ENCODE measurements at places on chromosomes 11 and 22. TPM values are rescaled to one million over a fixed set of nuclear protein-coding genes. Genes with fewer than 3 reads are reported as not detected.

HTR3B gene
- 0.15 TPM for polyA plus RNA-seq

CCND1 gene
- polyA plus RNA-seq, result 270 TPM

MYEOV gene
- 0.58 TPM for polyA plus RNA-seq

ZNF70 gene
- 7.1 TPM for polyA plus RNA-seq

PATE2 gene
- 0.36 TPM for polyA plus RNA-seq

GRCh38 chr11:123062892-123063825, 1.2 kb upstream of the HSPA8 start:
- DNase-seq, result peak; percentile 72

DNA sequence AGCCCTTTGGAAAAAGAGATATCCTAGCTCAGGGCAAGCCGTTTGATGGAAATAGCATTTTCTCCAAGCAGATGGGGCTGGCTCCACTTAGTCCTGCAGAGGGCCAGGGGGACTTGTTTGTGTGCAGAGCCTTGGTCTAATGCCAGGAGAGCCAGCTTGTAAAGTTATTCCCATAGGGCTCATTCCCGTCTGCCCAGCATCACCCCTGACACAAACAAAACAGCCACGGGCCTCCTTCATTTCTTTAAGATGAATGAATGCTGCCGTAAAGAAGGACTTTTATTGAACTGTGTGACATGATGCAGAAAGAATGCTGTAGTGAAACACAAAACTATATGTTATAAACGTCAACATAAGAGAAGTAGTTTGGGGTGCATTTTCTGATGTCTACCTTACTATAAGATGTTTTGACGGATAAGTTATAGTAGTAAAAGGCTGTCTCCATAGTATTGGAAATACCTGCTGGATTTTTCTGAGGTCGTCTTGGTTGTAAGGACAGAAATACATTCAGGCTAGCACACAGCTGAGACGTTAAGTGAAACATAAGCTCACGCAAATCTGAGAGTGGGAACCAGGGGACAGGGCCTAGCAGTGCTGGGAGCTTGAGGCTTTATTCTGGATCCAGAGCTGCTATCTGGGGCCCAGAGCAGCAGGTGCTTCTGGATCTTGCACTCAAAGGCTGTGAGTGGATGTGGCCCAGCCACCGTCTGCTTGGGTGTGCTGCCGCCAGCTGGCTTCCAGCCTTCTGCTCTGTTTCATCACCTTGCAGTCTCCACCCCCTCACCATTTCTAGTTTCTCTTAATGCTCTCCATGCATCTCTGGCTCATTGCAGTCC, 53.3 kb downstream of the NCAM1 start:
- DNase-seq, result peak; percentile 45

DNA sequence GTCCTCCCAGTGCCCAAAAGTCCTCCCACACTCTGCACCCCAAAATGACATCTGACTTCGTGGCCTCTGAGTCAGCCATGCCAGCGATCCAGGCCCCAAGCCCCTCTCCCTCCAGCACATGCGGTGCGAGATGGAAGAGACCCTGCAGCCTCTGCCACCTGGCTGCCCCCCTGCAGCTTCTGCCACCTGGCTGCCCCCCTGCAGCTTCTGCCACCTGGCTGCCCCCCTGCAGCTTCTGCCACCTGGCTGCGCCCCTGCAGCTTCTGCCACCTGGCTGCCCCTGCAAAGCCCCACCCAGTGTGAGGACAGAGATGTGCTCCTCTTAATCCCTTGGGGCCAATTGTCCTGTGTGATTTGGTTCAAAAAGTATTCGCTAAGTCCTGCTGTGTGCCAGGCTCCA, 68.0 kb downstream of the WNT7B start:
- no peak for DNase-seq

GRCh38 chr22:30861131-30861530, 107.4 kb downstream of the MORC2 start:
- no peak for DNase-seq

GRCh38 chr11:18492888-18493287, 33.9 kb downstream of the TSG101 start:
- peak; percentile 12 for DNase-seq

DNA sequence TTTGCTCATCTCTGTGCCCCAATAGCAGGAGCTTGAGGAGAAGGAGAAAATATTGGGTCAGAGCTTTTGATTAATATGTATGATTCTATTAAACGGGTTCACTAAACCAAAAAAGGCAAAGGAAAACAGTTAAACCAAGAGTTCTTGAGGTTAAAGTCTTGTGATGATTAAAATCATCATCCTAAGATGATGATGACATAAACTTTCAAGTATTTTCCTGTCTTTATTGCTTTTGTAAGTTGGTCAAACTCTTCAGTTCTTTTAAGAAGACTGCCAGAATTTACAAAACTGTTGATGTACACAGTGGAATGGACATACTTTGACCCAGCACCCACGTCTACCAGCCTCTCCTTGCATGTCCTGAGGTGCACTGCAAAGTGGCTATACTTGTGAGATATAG, 41.0 kb downstream of the FDX1 start:
- no peak for DNase-seq

GRCh38 chr11:68584097-68584496, 100.2 kb upstream of the GAL start:
- DNase-seq, result peak; percentile 8

- DNase-seq, result no peak
Measured at GRCh38 chr11:26580929-26581328, 8.9 kb upstream of the MUC15 start.
